ENCODE measurements at places on chromosomes 11 and 22.

- H3K4me1 ChIP-seq: no peaks in the 10 kb centered on the region
- DNase-seq: no peak
- no peaks in the 10 kb centered on the region for H3K36me3 ChIP-seq
- no peak overlapping the region for H3K27ac ChIP-seq
- no peak overlapping the region for H3K4me3 ChIP-seq
Measured at GRCh38 chr11:125516245-125516644, 20.2 kb upstream of the FEZ1 start.

DNA sequence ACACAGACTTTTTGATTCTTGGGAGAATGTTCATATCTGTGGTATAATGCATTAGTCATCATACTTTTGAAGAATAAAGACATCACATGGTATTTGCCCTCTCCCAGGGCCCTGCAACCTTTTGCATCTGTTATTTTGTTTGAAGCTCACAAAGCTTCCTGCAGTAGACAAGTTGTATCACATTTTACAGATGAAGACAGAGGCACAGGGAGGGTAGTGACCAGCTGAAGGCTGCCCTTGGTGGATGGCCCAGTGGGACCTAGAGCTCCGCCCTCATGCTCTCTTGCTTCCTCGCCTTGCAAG lies 66.4 kb downstream of the UBASH3B start:
- H3K27ac ChIP-seq: no peak overlapping the region
- no peaks in the 10 kb centered on the region for H3K27me3 ChIP-seq
- no peak for DNase-seq
- no peak overlapping the region for H3K4me3 ChIP-seq

DNA sequence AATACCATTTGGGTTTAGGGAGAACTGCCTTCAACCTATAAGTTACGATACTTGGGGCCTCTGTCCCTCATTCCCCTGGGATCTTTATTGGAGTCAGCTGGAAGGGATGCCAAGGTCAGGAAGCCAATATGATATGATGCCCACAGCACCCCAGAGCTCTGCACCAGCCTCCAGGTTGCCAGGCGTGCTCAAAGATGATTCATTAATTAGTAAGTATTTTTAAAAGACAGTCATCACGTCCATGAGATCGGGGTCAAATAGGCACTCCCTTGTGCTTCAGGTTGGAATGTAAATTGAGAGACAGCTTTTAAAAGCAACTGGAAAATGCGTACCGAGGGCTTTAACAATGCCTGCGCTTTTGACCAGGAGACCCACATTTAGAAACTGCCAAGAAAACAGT lies 57.0 kb upstream of the CD5 start:
- no peak overlapping the region for H3K27ac ChIP-seq
- H3K4me3 ChIP-seq: no peak overlapping the region
- no peaks in the 10 kb centered on the region for H3K36me3 ChIP-seq
- H3K4me1 ChIP-seq: no peaks in the 10 kb centered on the region
- H3K27me3 ChIP-seq: no peaks in the 10 kb centered on the region

GRCh38 chr11:27319072-27319471 lies 43.9 kb downstream of the CCDC34 start:
- peak overlapping the region; percentile 16 for H3K27ac ChIP-seq
- no peaks in the 10 kb centered on the region for H3K27me3 ChIP-seq
- no peaks in the 10 kb centered on the region for H3K36me3 ChIP-seq
- no peaks in the 10 kb centered on the region for H3K4me1 ChIP-seq
- DNase-seq: no peak
- H3K4me3 ChIP-seq: no peak overlapping the region

- no peak overlapping the region for H3K27ac ChIP-seq
- H3K27me3 ChIP-seq: no peaks in the 10 kb centered on the region
- H3K36me3 ChIP-seq: no peaks in the 10 kb centered on the region
- DNase-seq: no peak
- no peak overlapping the region for H3K4me3 ChIP-seq
Measured at GRCh38 chr11:63993100-63993499, 6.9 kb downstream of the OTUB1 start.

GRCh38 chr11:43787824-43788223 lies 92.8 kb upstream of the ALKBH3 start:
- no peaks in the 10 kb centered on the region for H3K36me3 ChIP-seq
- no peak overlapping the region for H3K4me3 ChIP-seq
- no peak overlapping the region for H3K27ac ChIP-seq
- H3K4me1 ChIP-seq: no peaks in the 10 kb centered on the region

GRCh38 chr22:30591588-30592359 lies at the start of gene PES1:
TSS of gene PES1 (minus strand) at chr22:30591910. CDS start at chr22:30591833, 77 bp downstream.
- DNase-seq: peak; percentile 88
- H3K4me1 ChIP-seq: peaks cover 8% of the 10 kb centered on the region

- H3K36me3 ChIP-seq: no peaks in the 10 kb centered on the region
- H3K4me3 ChIP-seq: no peak overlapping the region
- DNase-seq: no peak
- no peak overlapping the region for H3K27ac ChIP-seq
- no peaks in the 10 kb centered on the region for H3K4me1 ChIP-seq
- no peaks in the 10 kb centered on the region for H3K27me3 ChIP-seq
Measured at GRCh38 chr11:128437136-128437535, 150.2 kb downstream of the ETS1 start.

- H3K4me1 ChIP-seq: no peaks in the 10 kb centered on the region
- no peak overlapping the region for H3K4me3 ChIP-seq
- no peak overlapping the region for H3K27ac ChIP-seq
- H3K36me3 ChIP-seq: no peaks in the 10 kb centered on the region
Measured at GRCh38 chr22:20275836-20276235, 7.7 kb upstream of the RTN4R start.

DNA sequence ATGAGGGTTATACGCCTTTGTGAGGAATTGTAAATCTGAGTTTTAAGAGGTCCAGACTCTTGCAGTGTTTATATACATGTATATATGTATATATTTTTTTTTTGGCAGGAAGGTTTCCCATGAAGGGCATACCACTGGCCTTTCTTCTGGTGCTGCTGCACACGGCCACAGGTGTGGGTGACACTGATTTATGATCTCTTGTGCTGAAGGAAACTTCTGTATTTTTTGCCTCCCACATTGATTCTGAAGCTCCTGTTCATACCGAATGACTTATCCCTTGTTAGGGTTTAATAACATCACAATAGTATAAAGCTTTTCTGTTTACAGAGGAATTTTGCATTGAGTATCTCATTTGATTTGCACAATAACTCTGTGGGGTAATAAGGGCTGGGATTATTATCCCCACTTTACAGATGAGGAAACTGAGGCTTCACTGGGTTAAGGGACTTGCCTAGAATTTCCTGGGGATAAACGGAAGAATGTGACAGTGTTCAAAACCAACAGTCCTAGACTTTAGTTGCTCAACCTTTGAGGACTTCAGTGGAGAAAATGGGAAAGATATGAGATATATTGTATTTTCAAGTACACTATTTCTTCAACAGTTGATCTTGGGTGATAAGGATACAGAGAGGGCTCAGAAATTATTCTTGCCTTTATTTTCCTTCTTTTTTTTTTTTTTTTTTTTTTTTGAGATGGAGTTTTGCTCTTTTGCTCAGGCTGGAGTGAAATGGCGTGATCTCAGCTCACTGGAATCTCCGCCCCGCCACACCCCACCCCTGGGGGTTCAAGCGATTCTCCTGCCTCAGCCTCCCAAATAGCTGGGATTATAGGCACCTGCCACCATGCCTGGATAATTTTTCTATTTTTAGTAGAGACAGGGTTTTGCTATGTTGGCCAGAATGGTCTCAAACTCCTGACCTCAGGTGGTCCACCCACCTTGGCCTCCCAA lies 70.1 kb downstream of the MICAL2 start:
- H3K27me3 ChIP-seq: no peaks in the 10 kb centered on the region
- H3K4me1 ChIP-seq: peaks cover 8% of the 10 kb centered on the region
- no peaks in the 10 kb centered on the region for H3K36me3 ChIP-seq
- H3K4me3 ChIP-seq: no peak overlapping the region
- no peak for DNase-seq

GRCh38 chr11:127443297-127443696 lies 442.7 kb upstream of the KIRREL3 start:
- H3K27ac ChIP-seq: no peak overlapping the region
- H3K4me3 ChIP-seq: no peak overlapping the region
- no peak for DNase-seq
- no peaks in the 10 kb centered on the region for H3K36me3 ChIP-seq

DNA sequence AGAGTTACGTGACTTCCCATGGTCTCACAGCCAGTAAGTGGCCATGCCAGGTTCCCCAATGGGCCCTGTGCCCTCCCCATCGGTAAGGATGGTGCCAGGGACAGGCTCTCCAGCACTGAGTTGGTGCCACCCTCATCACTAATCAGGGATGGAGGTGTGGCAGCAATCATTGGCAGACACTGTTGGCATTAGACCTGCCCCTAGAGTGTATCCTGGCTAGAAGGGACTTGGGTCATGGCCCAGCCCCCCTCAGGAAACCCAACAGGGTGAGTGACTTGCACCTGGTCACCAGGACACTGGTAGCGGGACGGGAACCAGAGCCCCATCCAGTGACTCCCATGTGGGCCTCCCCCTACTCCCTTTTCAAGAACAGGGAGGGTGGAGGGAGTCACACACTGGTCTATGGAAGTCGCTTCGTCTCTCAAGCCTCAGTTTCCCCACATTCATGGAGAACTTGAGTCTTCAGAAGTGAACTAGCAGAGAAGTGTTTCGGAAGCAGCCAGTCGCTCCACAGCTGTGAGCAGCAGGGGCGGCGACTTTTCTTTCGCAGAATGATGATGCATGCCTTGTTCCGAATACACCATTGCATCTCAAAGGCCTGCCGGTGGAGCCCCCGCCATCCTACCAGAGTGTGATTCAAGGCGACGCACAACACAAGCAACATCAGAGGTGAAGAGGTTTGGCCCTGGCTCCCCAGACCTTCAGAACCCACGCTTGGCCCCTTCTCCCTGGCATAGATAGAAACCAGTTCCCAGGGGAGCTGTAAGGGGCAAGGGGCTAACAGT lies 12.9 kb downstream of the MS4A10 start:
- no peaks in the 10 kb centered on the region for H3K27me3 ChIP-seq
- H3K4me3 ChIP-seq: no peak overlapping the region
- H3K27ac ChIP-seq: no peak overlapping the region
- no peaks in the 10 kb centered on the region for H3K4me1 ChIP-seq
- no peak for DNase-seq

- DNase-seq: no peak
- H3K36me3 ChIP-seq: no peaks in the 10 kb centered on the region
- H3K4me1 ChIP-seq: no peaks in the 10 kb centered on the region
- no peaks in the 10 kb centered on the region for H3K27me3 ChIP-seq
- H3K27ac ChIP-seq: no peak overlapping the region
- H3K4me3 ChIP-seq: no peak overlapping the region
Measured at GRCh38 chr11:45974806-45975205, 52.4 kb downstream of the LARGE2 start.

DNA sequence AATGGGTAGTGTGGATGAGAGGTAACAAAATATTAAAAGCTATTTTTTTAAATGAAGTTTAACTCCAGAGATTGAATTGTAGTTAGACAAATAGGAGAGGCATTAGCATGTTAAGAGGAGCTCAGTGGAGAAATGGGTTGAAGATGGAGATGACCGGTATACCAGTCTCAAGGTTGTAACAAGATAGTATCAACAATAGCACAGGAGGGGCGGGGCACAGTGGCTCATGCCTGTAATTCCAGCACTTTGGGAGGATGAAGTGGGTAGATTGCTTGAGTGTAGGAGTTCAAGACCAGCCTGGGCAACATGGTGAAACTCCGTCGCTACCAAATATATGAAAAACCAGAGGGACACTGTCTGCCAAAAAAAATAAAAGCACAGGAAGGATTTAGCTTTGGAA lies 6.0 kb upstream of the ANKRD42 start:
- no peak for DNase-seq
- no peak overlapping the region for H3K4me3 ChIP-seq
- H3K4me1 ChIP-seq: peaks cover 8% of the 10 kb centered on the region
- peaks cover 19% of the 10 kb centered on the region for H3K36me3 ChIP-seq

GRCh38 chr11:111347723-111348115 lies 31.4 kb downstream of the POU2AF1 start:
- DNase-seq: no peak
- H3K27me3 ChIP-seq: no peaks in the 10 kb centered on the region
- peaks cover 13% of the 10 kb centered on the region for H3K4me1 ChIP-seq

DNA sequence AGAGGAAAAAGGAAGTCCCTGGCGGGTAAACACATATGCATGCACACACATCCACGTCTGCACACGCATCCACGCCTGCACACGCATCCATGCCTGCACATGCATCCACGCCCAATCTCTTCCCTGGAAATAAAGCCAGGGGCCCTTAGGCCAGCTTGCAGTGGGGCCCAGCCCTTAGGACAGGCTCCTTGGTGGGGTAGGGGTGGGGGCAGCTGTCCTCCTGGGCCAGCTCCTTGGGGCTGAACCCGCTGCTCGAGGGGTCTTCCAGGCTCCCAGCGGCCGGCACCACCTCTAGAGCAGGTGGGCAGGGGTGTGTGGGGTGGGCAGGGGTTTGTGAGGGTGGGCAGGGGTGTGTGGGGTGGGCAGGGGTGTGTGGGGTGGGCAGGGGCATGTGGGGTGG lies 1.9 kb downstream of the C11orf21 start:
- H3K27me3 ChIP-seq: no peaks in the 10 kb centered on the region
- peaks cover 10% of the 10 kb centered on the region for H3K4me1 ChIP-seq
- H3K4me3 ChIP-seq: no peak overlapping the region
- DNase-seq: no peak
- H3K27ac ChIP-seq: no peak overlapping the region

- no peak overlapping the region for H3K27ac ChIP-seq
- no peak overlapping the region for H3K4me3 ChIP-seq
- H3K27me3 ChIP-seq: no peaks in the 10 kb centered on the region
- peaks cover 4% of the 10 kb centered on the region for H3K36me3 ChIP-seq
- H3K4me1 ChIP-seq: no peaks in the 10 kb centered on the region
- DNase-seq: no peak
Measured at GRCh38 chr11:44130751-44131150, 35.3 kb downstream of the EXT2 start.

DNA sequence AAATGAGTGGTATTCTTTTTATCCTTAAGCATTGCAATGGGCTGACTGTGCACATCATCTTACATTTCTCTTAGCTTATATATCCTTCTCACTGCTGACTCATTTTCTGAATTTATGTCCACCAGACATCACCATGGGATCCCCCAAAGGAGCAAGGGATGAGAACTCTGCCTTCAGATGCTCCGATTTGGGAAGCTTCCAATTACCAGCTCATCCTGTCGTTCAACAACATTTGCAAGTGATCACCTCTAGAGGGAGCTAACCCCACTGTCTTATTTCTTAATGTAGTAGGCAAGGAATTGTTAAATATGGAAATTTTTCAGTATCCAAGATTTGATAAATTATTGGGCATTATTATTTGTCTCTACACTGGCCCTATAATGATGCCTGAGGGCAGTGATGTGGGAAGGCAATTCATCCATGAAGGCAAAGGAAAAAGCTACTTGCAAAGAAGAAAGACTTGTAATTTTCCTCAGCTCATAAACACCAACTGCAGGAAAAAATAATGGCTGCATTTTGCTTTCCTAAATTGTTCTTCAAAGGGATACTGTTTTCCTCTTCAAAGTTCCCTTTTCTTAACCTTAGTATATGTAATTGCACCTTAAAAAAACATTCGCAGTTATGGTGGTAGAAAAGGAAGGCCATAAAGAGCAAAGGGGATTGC lies 102.4 kb upstream of the FSHB start:
- H3K4me3 ChIP-seq: no peak overlapping the region
- H3K27ac ChIP-seq: no peak overlapping the region
- no peaks in the 10 kb centered on the region for H3K27me3 ChIP-seq
- no peak for DNase-seq
- H3K4me1 ChIP-seq: no peaks in the 10 kb centered on the region
